HCT116 (cell line): ENCODE measurements at places on chromosomes 7 and 10.

DNA sequence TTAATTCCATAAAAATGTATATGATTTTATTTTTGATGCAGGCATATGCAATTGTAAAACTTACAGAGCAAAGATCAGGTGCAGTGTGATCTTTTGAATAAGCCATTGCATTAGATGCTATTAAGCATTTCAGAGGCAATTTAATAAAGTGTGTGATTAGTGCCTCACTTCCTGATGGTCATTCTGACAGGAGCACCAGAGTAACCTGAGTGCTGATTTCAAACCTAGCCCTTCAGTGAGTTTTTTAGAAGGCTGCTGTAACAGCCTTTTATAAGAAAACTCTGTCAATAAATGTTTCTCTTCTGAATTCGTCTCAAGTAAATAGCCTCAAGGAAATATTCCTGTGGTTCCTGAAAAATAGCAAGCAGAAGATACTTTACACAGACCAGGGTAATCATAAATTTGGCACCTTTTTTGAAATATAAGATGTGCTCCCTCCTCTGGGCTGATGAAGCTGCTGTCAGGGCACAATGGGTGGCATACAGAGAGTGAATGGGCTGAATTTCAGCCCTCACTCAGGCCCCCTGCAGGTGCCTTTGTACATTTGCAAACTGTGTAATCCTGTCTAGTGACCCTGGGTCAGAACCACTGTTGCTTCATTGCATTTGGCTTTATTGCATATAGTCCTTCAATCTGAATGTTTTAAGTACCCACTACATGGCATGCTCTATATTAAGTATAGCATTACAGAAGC lies 193.7 kb upstream of the CSTF2T start:
- H3K27me3 ChIP-seq = peaks cover 3% of the 10 kb centered on the region; the same call in 1 of the 2 replicates
- no peaks in the 10 kb centered on the region for H3K4me1 ChIP-seq
- H3K27ac ChIP-seq = no peak overlapping the region
- no peak overlapping the region for H3K4me3 ChIP-seq
- peak; percentile 40 for DNase-seq

- peaks cover 53% of the 10 kb centered on the region for H3K4me1 ChIP-seq
- DNase-seq = peak; percentile 75
- H3K4me3 ChIP-seq = peak overlapping the region; percentile 29
- H3K27ac ChIP-seq = peak overlapping the region; percentile 81
- no peaks in the 10 kb centered on the region for H3K27me3 ChIP-seq
- no peaks in the 10 kb centered on the region for H3K36me3 ChIP-seq
Measured at GRCh38 chr10:35040760-35041501, 49.2 kb downstream of the CUL2 start.

DNA sequence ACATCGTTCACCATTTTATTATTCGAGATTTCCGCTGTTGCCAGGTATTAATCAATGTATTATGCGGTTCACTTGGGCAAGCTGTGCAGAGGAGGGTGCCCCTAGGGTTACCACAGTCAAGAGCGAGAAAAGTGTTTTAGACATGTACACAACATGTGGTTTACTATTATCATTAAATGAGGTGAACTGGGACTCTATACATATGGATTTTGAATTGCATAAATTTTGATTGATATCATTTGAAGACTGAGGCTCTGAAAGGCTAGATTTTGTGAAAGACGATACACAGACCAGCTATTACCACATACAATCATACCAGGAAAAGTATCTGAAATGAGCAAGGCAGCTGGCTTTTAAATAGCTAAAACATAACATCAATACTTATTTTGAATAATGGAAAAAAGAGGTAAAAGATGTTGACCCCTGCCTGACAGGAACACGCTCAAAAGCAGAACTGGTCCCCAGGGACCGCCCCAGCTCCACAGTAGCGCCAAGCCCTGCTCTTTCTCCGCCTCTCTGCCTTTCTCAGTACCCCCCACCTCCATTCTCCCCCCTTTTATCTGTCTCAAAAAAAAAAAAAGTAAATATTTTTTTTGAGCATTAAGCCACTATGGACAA lies 413.4 kb upstream of the MKI67 start:
- H3K4me1 ChIP-seq = no peaks in the 10 kb centered on the region
- no peak for DNase-seq
- H3K4me3 ChIP-seq = no peak overlapping the region

DNA sequence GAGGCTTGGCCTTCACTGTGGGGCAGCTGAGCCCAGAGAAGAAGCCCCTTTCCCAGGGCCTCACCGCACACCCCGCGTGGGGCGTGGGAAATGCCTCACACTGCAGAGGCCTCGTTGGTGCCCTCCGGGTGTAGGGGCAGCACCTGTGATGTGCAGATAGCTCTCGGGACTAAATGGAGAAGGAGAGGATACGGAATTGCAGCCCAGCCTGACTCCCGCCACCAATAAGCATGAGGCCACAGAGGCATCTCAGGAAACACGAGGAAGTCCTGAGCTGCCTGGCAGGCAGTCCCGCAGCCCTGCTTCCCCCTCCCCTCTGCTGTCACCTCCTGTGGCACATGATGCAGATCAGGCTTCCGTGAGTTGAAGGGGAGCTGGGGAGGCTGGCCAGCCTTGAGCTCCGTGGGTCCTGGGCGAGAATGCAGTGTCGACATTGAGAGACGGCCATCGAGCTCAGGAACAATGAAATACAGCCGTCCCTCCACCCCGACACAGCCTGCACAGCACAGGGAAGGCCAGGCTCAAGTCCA lies 59.6 kb upstream of the PPP2R2D start:
- peaks cover 3% of the 10 kb centered on the region; the same call in 1 of the 2 replicates for H3K27me3 ChIP-seq
- no peaks in the 10 kb centered on the region for H3K36me3 ChIP-seq
- no peak for DNase-seq
- no peak overlapping the region for H3K27ac ChIP-seq
- no peak overlapping the region for H3K4me3 ChIP-seq
- H3K4me1 ChIP-seq = no peaks in the 10 kb centered on the region
